ENCODE measurements at places on chromosomes 16 and 17. TPM values are rescaled to one million over a fixed set of nuclear protein-coding genes. Genes with fewer than 3 reads are reported as not detected.

GRCh38 chr17:34177642-34178041 lies 77.4 kb upstream of the CCL2 start:
- DNase-seq, result no peak

DNA sequence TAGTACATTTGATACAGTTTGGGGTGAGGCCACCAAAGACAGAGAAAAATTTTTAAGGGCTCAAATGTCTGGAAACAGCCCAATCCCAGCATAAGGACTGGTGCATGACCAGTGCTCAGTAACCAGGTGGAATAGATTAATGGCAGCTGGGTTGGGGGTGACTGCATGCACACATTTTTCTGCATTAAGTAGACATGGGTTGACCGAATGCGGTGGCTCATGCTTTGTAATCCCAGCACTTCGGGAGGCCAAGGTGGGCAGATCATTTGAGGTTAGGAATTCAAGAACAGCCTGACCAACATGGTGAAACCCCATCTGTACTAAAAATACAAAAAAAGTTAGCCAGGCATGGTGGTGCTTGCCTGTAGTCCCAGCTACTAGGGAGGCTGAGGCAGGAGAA lies 121.1 kb upstream of the HSBP1 start:
- DNase-seq, result no peak

DNA sequence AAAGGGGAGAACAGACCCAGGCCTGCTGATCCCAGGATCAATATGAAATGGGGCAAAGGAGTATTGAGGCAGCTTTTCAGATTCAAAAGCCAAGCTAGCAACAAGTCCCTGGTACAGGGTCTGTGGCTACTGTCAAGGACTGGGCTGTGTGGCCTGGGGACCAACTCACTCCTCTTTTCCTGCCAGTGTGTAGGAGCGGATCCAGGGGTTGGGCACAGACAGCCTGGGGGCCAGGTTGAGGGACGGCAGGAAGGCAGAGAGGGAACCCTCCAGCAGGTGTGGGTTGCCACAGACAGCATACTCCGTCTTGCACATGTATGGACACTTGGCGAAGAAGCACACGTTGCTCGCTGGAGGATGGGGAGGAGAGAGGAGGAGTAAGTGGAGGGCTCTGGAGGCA lies 29.6 kb downstream of the PRKAR1A start:
- no peak for DNase-seq

DNA sequence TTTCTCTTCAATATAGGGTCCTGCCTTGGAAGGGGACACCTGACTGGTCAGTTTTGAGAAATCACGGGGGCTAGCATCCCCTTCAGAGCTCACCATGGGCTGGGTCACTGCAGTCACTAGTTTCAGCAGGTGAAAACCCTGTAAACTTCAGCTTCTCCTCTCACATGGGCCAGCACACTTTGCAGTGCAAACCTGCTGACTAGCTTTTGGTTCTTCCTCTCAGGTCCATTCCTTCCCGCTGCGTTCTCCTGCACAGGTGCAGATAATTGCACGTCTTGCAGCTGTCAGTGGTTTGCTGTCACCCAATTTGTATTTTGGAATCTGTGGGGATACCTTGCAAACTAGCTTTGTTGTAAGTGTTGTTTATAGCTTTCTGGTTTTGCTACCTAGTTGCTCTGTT lies 95.1 kb downstream of the LYRM1 start:
- no peak for DNase-seq

DNA sequence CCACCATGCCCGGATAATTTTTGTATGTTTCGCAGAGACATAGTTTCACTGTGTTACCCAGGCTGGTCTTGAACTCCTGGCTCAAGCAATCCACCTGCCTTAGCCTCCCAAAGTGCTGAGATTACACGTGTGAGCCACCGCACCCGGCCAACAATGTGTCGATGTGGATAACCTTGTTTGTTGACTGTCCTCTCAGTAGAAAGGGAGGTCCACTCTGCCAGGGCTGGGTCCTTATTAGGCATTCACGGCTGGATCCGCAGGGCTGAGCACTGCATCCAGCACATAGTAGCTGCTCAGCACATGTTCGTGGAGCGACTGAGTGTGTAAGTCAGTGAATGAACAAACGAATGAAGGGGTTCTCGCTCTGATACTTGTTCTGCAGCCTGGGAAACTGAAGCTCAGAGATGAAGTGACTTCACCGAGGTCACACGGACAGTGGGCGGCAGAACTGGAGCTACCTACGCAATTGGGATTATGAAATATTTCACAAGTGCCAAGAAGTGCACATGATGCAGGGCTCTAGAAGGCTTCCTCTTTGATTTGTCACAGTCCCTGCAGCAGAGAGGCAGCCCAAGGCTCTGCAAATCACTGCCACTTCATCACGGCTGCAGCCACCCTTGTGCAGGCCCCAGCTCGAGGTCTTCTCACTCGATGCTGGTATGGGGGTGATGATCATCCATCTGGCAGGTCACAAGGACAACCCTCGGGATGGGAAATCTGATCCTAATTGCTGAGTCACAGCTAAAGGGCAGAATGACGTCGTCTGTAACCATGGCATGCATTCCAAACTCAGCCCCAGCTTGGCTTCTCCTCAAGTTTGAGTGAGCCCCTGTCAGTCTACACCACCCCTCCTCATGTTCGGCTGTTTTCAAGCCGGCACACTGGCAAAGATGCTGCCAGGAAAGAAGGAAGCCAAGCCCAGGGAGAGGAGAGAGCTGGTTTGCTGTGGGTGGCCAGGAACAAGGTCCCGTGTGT lies 28.0 kb upstream of the SNN start:
- peak; percentile 72 for DNase-seq

GRCh38 chr17:41284043-41284442 lies 8.5 kb downstream of the KRTAP9-7 start:
- no peak for DNase-seq

DNA sequence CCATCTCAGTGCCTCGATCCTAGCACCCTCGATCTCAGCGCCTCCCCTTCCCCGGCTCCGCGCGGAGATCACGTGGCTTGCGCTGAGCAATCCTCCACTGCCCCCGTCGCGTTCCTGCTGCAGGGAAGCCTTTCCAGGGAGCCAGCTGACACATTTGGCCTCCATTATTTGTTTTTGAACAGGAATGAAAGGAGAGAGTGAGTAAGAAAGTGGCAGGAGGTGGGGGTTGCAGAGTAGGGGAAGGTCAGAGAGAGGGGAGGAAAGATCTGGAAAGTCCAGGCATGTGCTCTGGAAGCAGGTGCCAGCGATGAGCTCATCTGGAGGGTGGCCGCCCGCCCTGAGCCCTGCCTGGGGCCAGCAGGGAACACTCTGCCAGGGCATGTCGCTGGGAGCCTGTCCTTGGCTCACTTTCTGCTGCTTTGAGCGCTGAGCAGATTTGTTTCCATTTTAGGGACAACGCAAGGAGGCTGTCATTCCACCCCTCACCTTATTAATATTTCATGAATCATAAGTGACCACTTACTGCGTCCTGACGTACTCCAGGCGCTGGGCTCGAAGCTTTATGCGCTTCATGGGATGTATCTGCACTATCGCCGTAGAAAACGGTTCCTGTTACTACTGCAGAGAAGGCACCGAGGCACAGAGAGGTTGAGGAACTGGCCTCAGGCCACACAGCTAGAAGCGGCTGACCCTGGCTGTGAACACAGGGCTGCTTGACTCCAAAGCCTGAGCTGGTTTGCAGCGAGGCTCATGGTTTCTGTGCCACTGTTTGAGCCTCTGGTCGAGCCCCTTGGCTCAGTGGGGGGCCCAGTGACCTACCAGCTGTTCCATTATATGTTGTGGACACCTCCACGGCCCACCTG lies 283.1 kb downstream of the SEC14L1 start:
- DNase-seq, result peak; percentile 63

- no peak for DNase-seq
Observed at GRCh38 chr17:27469256-27469655, 13.0 kb downstream of the KSR1 start.

DNA sequence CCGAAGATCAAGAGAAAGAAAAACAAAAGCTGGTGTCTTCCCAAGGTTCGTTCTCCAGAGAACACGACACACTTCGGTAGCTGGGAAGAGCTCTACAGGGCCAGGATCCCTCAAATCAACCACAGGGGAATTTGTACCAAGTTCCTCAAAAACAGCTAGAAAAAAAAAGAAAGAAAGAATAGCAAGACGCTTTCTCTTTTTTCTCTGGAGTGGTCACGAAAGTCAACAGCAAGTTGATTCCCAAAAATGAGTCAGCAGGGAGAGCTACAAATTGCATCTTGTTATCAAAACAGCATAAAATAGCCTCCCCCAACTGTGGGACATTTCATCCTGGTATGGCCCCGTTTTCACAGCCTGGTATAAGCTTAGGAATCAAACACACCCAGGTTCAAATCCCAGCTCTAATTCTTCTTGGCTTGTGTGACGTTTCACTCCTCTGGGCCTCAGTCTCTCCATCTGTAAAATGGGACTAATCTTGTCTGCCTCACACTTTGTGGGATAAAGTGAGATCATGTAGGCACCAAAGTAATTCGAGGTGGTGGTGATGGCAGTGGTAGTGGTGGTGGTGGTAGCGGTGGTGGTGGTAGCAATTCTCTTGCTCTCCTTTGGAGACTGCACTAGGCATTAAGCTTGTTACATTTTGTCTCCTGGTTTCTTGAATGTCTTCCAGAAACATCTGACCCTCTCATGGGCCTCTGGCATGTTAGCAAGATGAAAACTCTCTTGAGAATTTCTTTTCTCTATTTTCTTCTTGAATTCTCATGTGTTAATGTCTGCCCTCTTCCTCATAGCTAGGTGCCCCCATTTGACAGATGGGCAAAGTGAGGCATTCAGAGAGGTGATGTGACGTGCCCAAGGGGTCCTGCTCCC lies 988 bp upstream of the IL21R start:
- DNase-seq, result no peak

DNA sequence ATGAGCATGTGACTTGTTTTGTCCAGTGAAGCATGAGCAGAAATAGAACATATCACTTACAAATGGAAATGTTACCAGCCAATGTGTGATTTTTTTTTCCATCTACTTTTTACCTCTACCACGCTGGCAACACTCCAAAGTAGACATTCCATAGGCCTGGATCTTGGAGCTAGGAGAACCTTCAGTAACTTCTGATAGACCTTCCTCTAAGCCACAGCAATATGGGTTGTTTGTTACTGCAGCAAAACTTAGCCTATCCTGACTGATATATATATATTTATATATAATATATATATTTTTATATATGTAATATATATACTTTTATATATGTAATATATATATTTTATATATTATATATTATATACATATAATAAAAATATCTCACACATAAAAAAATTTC lies 284.4 kb upstream of the XYLT1 start:
- no peak for DNase-seq

GRCh38 chr16:81818568-81818896 lies 39.4 kb downstream of the PLCG2 start:
- no peak for DNase-seq

GRCh38 chr16:54191163-54191562 lies 95.4 kb downstream of the IRX3 start:
- no peak for DNase-seq

GRCh38 chr16:1659031-1659430 lies 19.0 kb upstream of the JPT2 start:
- DNase-seq, result no peak

GRCh38 chr17:39949028-39949427 lies 13.8 kb upstream of the GSDMA start:
- no peak for DNase-seq

GRCh38 chr17:30942308-30943079 lies 20.7 kb downstream of the ADAP2 start:
- no peak for DNase-seq

GRCh38 chr16:11994143-11995119 lies 17.9 kb downstream of the SNX29 start:
- DNase-seq, result peak; percentile 35

DNA sequence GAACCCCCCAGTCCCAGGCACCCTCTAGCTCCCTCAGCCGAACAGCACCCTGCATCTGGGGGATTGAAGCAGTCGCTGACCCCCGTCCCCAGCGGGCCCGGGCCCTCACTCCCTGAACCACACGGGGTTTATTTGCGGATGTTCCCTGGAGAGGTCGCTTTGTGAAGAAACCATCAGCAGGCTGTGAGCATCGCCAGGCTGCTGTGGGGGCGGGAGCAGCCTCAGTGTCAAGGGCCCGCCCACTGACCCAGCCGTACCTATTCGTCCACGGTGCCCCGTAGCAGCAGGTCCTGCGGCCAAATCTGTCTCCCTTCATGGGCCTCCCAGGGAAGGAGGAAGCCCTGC lies 6.4 kb upstream of the RAB40C start:
- no peak for DNase-seq

GRCh38 chr16:3915426-3916260 lies 35.1 kb upstream of the CREBBP start:
- no peak for DNase-seq

DNA sequence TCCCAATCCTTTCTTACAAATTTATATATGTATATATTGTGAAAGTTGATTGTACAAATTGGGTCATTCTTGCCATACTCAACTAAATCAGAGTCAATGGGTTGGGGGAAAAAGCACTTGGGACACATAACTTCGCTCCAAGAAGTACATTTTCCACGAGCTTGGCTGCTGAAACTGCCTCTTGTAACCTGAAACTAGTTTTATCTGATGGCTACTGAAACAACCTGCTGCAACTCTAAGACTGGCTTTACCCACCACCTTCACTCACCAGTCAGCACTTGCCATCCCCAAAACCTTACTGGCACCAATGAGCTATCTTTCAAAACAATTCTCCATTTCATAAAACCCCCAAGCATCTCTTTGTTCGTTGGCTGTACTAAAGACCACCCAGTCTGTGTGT lies 14.5 kb upstream of the MYCBPAP start:
- DNase-seq, result no peak

DNA sequence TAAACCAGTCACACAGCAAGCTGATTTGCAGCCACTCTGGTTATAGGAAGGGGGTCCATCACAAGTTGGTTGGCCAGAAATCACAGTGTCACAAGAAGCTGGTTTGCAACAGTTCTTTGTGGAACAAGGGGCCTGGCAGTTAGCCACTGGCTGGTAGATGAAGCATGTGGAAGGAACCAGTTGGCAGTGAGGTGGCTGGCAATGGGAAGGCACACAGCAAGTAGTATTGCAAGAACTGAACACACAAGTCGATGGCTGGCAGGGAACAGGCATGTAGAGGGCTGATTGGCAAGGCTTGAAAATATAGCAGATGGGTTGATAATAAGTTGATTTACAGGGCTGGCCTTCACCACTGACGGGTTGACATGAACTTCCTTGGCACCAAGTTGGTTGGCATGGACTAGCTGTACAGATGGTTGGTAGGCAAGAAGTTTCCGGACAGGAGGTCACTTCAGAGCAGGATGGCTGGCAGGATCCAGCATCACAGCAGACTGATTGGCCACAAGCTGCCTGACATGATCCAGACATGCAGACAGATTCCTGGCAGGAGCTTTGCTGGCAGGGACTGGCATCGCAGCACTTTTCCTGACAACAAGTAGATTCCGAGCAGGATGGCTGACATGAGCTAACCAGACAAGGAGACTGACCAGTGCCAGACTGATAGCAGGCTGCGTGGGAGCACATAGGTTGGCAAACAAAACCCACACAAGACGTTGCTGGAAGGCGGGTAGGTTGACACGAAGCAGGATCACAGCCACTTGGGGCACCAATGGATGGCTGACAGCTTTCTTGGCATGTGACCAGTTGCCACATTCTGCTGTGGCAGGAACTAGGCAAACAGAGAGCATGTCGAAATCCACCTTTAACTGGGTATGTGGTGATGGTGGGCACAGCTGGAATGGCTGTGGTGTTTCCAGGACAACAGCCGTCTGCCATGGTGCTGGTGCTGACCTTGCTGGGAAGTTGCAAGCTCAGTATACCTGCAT lies at the start of gene KRTAP29-1:
TSS of gene KRTAP29-1 (minus strand) at position 936 of the 986 bp plus-strand sequence. CDS start at position 936, 0 bp downstream.
- DNase-seq, result no peak

The C1QTNF1 gene
- total RNA-seq, result 5.4 TPM

The CES3 gene
- total RNA-seq, result 1.9 TPM

The SLFN14 gene
- total RNA-seq, result not detected

The CENPX gene
- 17.3 TPM for total RNA-seq

The CCNF gene
- total RNA-seq, result 1.4 TPM

The CHST6 gene
- 0.06 TPM for total RNA-seq

The CCDC154 gene
- 0.67 TPM for total RNA-seq

The FAM117A gene
- total RNA-seq, result 14.8 TPM

Data from pancreas (tissue), 10 donors.